ENCODE measurements at places on chromosomes 7 and 10.

- no peak for DNase-seq
Measured at GRCh38 chr10:119657725-119658124, 6.5 kb downstream of the BAG3 start.

DNA sequence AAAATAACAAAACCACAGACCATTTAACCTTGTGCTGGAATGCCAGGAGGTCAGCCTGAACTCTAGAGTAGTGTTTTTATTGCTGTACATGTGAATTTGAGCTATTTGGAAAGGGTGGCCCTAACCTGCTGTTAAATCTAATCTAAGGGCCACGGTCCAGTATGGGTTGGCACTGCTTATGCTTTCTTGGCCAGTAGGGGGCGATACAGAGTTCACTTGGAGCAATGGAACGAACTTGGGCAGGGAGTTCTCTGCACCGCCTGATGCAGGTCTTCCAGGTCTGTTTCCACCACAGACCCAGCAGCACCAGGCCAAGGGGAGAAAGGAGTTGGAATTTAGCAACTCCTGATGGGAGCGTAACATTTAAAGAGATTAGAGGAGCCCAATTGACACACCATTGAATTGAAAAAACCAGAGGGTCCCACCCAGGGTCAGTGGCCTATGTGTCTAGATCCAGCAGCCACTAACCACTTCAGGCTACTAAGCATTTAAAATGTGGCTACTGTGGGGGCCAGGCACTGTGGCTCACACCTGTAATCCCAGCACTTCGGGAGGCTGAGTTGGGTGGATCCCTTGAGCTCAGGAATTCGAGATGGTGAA lies 75.7 kb upstream of the EFCAB10 start:
- peak; percentile 81 for DNase-seq

- DNase-seq: no peak
Measured at GRCh38 chr7:26170663-26171062, 18.7 kb downstream of the NFE2L3 start.

DNA sequence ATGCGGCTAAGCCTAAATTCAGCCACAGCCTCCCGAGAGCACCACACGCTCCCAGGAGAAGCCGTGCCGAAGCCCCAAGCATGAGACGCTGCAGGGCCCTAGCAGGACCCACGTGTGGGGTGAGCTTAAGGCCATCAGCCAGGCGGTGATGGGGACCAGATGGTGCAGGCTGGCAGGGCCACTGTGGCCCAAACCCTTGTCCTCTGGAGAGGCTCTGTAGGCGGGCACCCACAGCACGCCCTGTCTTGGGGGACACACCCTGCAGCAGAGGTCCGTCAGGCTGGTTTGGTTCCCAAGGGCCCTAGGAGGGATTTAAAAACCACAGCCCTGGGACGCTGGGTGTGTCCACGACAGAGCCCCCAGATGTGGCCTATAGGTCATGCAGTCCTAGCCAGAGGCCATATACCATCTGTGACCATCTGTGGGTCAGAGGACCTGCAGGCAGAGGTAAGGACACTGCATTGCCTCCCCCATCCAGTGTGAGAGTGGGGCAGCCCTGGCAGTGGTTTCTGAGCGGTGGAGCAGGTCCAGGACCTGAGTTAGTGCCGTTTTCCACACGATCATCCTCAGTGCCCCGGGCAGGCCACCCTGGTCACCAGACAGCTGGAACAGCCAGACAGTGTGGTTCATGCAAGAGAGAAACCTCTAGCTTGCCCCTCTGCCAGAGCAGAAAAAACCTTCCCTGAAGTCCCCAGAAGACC lies 39.6 kb upstream of the INPP5A start:
- DNase-seq: no peak

GRCh38 chr7:105853931-105854419 lies 22.4 kb downstream of the ATXN7L1 start:
- no peak for DNase-seq
